ENCODE measurements at places on chromosomes 1 and 21.

DNA sequence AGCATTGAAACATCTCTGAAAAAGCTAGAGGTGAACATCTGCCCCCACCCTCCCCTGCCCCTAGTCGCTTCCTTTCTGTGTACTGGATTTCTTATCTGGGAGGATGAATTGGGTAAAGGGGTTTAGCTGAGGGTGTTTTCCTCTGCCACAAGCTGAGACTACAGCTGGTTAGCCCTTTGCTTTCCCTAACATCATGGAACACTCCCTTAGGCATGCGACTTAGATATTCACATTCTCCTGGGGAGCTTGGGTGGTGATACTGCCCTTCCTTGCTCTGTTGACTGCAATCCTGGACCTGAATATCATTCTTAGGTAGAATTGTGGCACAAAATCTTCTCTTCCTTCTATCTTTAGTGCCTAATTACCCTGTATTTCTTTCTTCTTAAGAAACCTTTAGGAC, 117.4 kb upstream of the KIAA0040 start:
- DNase-seq = no peak

- no peak for DNase-seq
These were observed 307.7 kb downstream of the AJAP1 start for GRCh38 chr1:4961935-4962645.

GRCh38 chr1:116287341-116288200, 85.5 kb upstream of the ATP1A1 start:
- DNase-seq = no peak

- DNase-seq = no peak
These were observed 252.2 kb downstream of the PDE4B start for GRCh38 chr1:66044912-66045311.

DNA sequence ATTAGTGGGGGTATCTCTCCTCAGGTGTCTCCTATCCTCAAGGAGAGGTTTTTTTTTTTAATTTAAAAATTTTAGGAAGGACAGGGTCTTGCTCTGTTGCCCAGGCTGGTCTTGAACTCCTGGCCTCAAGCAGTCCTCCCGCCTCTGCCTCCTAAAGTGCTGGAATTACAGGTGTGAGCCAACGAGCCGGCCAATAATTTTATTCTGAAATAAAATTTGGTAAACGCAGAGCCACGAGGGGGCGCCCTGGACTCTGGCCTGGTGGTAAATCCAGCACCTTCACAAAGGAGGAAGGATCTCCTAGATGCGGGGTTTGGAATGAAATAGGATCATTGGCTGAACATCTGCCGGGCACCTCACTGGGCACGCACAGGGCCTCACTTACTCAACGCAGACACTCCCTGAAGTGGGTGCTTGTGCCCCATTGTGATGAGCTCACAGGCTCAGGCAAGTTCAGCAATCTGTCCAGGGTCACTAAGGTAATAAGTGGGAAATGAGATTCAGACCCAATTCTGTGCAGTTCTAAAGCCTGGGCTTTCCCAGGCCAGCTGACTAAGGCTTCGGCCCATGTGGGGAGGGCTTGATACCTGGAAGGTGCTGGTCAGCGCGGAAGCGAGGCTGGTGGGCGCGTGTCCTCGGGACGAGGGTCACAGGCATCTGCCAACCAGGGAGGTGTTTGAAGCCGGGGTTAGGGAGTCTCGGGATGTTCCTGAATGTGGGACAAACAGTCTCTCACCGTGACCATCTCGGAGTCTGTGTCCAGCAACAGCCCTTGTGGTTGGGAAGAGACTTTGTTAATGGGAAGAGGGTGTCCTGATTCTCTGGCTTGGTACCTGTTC, 32.7 kb upstream of the ETV3 start:
- no peak for DNase-seq

DNA sequence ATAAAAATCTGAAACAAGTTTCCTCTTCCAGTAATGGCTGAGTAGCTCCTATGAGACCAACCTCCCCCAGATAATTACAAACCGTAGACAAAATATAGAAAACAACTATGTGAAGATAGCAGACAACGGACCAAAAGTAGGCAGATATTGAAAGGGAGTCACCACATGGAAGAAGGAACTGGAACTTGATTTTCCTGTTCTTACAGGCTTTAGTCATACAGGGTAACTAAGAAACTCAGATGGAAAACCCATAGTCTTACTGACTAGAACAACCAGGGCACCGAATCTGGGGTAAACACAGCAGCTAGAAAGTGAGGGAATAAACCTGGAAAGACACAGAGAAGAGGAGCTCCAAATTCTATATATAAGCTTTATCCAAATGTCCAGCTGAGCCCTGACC, 26.0 kb downstream of the LMX1A start:
- no peak for DNase-seq

- DNase-seq = no peak
These were observed 468.7 kb downstream of the PTBP2 start for GRCh38 chr1:97190326-97190725.

DNA sequence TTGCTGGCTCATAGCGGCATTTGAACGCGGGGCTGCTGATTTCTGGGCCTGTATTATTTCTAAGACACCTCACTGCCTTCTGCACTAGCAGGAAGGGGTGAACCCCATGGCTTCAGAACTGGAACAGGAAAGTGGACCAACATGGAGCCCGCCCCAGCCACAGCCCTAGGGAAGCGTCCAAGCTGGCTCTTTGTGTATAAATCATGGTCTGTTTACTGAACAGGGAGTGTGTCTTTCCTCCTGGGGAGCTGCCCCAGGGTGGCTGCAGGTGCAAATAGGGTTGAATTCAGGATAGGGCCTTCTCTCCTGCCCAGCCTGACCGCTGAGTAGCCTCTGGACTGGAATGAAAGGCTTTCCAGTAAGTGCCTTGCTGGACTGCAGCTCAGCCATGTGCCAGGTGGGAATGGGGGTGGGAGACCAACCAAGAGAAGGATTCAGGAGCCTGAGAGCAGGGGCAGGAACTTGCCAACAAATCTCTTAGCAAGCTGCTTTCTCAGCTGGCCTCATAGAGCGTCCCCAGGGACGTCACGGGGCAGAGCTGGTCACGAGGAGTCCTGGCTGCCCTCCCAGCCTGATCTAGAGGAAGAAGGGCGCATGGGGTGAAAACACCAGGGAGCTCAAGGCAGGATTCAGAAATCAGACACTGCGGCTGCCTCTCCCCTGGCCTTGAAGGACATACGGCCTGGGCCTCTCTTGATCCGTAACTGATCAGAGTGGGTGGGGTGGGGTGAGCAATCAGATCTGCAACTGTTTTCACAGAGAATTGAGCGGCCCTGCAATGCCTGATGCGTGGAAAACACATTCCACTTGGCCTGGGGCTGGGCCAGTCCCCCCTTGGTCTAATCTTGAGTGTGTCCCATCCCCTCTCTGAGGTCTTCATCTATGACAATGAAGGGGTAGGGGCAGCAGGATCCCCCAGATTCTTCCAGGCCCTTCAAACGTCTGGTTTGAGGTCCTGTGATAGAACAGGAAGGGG, 56.5 kb upstream of the SELENON start:
- DNase-seq = no peak

DNA sequence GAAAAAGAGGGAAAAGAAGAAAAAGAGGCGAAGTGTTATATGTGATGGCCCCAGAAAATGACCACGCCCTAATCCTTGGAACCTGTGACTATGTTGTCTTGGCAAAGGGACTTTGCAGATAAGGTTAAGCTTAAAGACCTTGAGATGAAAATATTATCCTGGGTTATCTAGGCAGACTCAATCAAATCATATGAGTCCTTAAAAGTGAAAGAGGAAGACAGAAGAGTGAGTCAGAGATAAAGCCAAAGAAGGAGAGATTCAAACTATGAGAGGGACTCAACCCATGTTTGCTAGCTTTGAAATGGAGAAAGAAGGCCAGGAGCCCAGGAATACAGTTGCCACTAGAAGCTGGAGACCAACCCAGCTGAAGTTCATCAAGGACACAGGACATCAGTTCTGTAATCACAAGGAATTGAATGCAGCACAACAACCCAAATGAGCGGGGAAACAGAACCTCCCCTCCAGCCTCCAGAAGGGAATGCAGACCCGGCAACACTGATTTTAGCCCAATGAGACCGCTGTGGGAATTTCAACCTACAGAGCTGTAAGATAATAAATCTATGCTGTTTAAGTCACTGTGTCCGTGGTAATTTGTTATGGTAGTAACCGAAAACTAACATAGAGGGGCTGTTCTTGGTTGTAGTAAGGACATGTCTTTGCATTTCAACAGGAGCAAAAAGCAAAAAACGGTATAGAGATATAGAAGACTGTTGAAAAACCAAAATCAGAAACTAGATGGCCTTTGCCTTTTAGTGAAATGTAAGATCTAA, 4.2 kb upstream of the RGS8 start:
- no peak for DNase-seq

- DNase-seq = no peak
These were observed 25.7 kb upstream of the NBL1 start for GRCh38 chr1:19618428-19618827.

GRCh38 chr1:37449936-37450335, 24.4 kb upstream of the ZC3H12A start:
- DNase-seq = peak; percentile 59

DNA sequence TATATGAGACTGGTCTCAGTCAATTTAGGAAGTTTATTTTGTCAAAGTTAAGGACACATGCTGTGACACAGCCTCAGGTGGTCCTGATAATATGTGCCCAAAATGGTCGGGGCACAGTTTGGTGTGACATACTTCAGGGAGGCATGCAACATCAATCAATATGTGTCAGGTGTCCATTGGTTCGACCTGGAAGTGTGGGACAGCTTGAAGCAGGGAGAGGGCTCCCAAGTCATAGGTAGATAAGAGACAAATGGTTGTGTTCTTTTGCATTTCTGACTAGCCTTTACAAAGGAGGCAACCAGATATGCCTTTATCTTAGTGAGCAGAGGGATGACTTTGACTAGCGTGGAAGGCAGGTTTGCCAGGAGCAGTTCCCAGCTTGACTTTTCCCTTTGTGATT, 4.5 kb upstream of the ERVH48-1 start:
- DNase-seq = no peak

DNA sequence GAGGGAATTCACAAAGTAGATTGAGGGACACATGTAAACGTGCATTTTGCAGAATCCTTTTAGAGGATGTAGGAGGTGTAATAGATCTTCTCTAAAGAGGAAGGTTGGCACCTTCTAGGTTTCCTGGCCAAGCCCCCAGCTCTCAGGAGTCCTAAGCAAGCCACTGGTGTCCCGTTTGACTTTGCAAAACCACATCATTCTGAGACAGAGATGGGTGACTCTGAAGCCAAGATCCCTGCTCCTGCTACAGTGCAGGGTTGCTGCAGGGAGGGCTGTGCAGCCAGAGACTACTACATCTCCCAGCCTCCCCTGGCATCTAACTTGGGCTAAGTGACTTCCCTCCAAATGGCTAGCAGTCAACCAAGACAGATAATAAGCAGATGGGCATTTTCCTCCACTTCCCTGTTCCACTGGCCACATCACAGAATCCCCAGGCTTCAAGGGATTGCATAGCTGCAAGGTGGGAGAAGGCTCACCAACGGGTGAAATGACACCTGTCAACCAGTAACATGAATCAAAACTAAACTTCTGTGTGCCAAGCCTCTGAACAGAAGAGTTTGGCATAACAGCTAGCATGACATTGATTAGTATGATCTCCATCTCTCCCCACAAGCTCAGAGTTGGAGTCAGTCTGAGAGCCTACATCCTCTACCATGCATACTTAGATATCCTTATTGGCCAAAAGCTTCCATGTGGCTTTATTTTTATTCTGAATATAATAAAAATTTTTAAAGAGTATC, 129.6 kb upstream of the COA6 start:
- DNase-seq = no peak

DNA sequence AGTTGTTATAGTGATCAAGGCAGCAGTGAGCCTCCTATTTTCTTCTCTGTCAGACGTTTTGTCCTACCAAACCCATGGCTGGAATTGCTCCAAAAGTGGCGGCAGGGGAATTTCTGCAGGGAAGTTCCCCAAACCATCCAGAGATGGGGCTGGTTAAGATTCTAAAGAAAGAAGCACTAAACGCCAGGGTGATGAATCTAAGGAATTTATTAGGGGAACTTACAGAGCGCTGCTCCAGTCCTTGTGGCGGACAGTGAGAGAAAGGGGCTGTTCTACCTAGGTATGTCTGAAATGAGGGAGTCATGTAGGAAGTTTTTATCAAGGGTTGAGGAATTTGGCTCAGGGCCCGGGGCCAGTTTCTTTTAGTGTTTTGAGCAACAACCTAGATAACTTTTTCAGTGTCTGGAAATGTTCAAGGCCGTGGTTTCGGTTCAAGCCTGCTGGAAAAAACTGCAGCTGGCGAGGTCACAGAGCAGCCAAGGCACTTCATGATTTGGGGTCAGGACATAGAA, 222.4 kb upstream of the B3GALT2 start:
- no peak for DNase-seq

DNA sequence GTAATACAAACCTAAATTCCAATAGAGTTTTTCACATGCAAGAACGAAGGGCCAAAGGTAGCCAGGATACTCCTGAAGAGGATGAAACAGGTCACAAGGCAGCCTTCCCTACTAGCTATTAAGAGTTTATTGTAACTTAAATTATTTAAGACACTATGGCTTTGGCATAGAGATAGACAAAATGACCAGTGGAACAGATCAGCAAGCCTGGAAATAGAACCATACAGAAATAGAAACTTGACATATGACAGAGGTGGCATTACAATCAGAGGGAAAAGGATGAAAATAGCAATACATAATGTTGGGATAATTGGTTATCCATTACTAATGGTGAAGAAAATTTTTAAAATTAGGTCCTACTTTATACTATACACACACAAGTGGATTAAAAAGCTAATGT, 16.5 kb downstream of the GFI1 start:
- DNase-seq = no peak

GRCh38 chr1:101310506-101310905, 73.7 kb downstream of the S1PR1 start:
- no peak for DNase-seq

DNA sequence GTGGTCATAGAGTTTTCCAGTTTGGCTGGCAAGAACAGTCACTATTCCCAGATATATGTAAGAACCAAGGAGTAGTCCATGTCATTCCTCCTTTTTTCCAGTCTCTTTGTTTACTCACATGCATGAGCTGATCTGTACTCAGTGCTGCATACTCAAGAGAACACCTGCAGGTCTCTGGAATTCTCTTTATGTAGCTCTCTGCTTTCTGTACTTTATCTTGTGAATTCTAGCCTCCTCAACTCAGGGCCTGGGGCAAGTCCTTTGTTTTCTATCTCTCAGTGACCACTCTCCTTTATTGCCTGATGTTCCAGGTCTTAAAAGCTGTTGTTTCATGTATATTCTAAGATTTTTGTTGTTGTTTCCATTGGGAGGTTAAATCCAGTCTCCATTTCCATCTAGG, 478.9 kb downstream of the DPYD start:
- no peak for DNase-seq

DNA sequence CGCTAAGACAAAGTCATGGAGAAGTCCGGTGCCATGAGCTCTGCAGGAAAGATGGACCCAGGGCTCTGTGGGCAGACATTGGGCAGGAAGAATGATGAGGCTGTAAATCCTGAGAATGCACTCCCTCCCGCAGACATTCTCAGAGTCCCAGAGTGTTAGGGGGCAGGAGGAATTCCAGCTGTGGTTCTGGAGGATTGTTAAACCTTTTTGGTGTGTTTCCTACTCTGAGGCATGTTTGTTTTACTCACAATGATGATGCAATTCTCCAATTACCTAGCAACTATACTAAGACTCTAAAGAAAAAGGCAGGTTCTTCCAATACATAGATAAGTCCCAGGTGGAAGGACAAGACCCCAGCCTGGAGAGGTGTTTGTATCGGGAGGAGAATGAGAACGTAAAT, 2.8 kb upstream of the CAPN9 start:
- no peak for DNase-seq
